ENCODE measurements at places on chromosomes 2 and 18. TPM values are rescaled to one million over a fixed set of nuclear protein-coding genes. Genes with fewer than 3 reads are reported as not detected.

TUBA4B gene
- not detected for total RNA-seq

DNAH6 gene
- total RNA-seq = not detected

- DNase-seq = no peak
These were observed 120.1 kb downstream of the HAUS1 start for GRCh38 chr18:46224181-46224775.

GRCh38 chr18:39749154-39749553 is 2183.6 kb upstream of the CELF4 start:
- DNase-seq = no peak

DNA sequence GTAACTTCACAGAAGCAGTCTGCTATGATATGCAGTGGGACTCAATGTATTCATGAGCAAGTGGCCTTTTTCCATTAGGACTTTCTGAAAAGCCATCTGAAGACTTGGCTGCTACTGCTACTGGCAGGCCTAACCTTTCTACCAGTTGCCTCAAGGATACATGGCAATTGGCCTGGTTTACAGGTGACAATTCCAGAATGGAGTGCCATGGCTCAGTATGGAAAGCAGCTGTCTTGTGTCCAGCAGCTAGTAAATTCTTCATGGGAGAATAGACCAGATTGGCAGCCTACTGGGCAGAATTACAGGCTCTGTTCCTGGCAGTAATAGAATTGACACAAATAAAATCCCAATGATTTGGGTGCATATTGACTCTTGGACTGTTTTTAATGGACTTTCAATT is 12.6 kb upstream of the TMX3 start:
- DNase-seq = no peak

- DNase-seq = no peak
These were observed 365.2 kb downstream of the CLIP4 start for GRCh38 chr2:29480426-29480825.

GRCh38 chr2:240183875-240184590 is 43.6 kb upstream of the OTOS start:
- DNase-seq = no peak
